PC-9 (cell line): ENCODE measurements at places on chromosomes 4 and X.

- no peaks in the 10 kb centered on the region for H3K36me3 ChIP-seq
- no peak overlapping the region for H3K4me3 ChIP-seq
- no peaks in the 10 kb centered on the region for H3K4me1 ChIP-seq
- H3K27ac ChIP-seq = no peak overlapping the region
- DNase-seq = no peak
Measured at GRCh38 chr4:20127626-20128025, 124.1 kb upstream of the SLIT2 start.

DNA sequence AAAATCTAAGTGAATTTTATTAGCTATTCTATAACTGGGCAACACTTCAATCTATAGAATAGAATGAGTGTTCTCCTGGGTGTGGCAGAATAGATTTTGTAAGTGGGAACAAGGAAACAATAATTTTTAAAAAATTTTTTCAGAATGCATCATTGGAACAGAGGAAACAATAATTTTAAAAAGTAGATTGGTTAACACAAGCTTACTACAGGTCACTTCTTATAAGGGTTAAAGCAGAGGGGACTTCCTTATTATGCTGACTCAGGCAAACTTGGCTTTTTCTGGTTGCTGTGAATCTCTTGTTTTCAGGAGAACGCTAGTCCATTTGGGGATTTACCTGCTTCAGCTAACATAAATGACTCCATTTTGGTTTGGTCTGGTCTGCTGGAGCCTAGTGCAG lies 52.5 kb downstream of the HOPX start:
- no peaks in the 10 kb centered on the region for H3K36me3 ChIP-seq
- no peak overlapping the region for H3K4me3 ChIP-seq
- no peak overlapping the region for H3K27ac ChIP-seq
- no peak for DNase-seq
- H3K4me1 ChIP-seq = 0 out of 2 replicates have a peak, but pooled peaks cover 3% of the 10 kb centered on the region
- H3K27me3 ChIP-seq = no peaks in the 10 kb centered on the region

DNA sequence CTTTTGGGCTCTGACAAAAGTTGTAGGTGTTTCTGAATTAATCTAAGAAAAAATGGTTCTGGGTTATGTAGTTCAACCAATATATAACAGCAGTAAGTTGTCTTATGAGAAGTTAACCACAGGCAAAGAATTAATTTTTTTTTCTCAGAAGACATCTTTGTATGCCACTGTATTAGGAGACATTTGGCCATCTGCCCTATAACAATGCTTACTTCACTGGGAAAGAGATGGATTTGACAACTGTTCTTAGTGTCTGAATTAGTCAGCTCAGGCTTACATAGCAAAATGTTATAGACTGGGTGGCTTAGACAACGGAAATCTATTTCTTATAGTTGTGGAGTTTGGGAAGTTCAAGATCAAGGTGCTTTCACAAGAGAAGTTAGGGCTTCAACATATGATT lies 508.1 kb downstream of the STIM2 start:
- no peak overlapping the region for H3K27ac ChIP-seq
- H3K4me1 ChIP-seq = no peaks in the 10 kb centered on the region
- no peak for DNase-seq
- no peak overlapping the region for H3K4me3 ChIP-seq

DNA sequence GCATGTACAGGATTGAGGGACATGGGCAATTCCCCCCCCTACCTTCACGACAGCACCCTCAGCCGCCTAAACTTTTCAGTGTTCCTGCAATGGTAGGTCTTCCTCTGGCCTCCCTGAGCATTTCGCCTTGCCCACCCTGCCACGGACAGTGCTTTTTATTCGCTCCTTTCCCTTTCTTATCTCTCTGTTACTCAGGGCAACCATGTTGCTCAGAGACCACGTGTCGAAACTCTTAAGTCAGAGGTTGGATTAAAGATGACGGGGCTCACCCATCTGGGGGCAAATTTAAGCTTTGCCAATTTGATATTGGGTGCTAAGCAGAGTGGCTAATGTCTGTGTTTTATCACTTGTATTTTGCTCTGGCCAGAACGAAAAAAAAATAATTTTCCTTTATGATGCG lies 20.4 kb downstream of the TENM3 start:
- H3K27me3 ChIP-seq = peaks cover 16% of the 10 kb centered on the region
- no peaks in the 10 kb centered on the region for H3K4me1 ChIP-seq
- H3K36me3 ChIP-seq = no peaks in the 10 kb centered on the region
- no peak overlapping the region for H3K4me3 ChIP-seq

GRCh38 chrX:2487366-2487765 lies 13.4 kb downstream of the DHRSX start:
- no peak overlapping the region for H3K27ac ChIP-seq
- H3K36me3 ChIP-seq = no peaks in the 10 kb centered on the region
- H3K4me3 ChIP-seq = no peak overlapping the region
- no peaks in the 10 kb centered on the region for H3K27me3 ChIP-seq

DNA sequence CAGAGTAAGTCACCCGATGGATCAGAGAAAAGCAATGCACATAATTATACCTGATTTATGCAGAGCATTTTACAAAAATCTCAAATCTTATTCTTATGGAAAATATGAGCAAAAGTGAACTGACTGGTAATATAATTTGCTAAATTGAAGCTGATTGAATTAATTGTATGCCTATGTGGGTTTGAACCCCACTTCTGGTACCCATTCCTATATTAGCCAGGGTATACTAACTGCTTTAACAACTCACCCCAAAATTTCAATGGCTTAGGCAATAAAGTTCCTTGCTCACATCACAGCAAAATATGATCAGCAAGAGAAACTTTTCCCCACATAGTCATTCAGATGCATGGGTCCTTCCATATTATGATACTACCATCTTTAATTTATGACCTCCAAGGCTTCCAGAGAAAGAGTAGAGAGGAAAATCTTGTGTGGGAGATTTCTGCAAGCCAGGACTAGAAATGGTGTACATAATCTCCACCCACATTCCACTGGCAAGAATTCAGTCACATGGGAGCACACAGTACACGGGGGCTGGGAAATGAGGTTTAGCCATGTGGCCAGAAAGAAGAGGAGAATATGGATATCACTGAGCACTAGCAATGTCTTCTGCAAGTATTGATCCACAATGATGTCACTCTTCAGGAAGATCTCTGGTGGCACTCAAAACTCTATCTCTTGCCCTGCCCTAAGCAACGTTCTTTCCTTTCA lies 640.7 kb downstream of the BCOR start:
- no peak overlapping the region for H3K27ac ChIP-seq
- H3K27me3 ChIP-seq = no peaks in the 10 kb centered on the region
- no peaks in the 10 kb centered on the region for H3K36me3 ChIP-seq
- H3K4me1 ChIP-seq = no peaks in the 10 kb centered on the region
- H3K4me3 ChIP-seq = no peak overlapping the region
